Activated CD4-positive, alpha-beta T cell treated with anti-CD3 and anti-CD28 coated beads, Interleukin-2, amount 10 ng/mL, durations not matched to agents 24 days and 14 days (primary cell): ENCODE measurements at places on chromosomes 13 and 19. TPM values are rescaled to one million over a fixed set of nuclear protein-coding genes. Genes with fewer than 3 reads are reported as not detected.
A peak's percentile ranks its signal among the peaks of the same experiment; 100 is the strongest.

The SERPINE3 gene
- not detected in 2 replicates for total RNA-seq

The TNFSF9 gene
- 6.1 and 6.4 TPM in 2 replicates for total RNA-seq

The PLEKHG2 gene
- total RNA-seq: 42.0 and 46.1 TPM in 2 replicates

The RXFP2 gene
- total RNA-seq: not detected in 2 replicates

The B3GNT8 gene
- 0.37 and 0.83 TPM in 2 replicates for total RNA-seq

The LILRA5 gene
- total RNA-seq: not detected in 2 replicates

The ZNF576 gene
- 14.4 and 15.3 TPM in 2 replicates for total RNA-seq

The NLRP4 gene
- total RNA-seq: not detected in 2 replicates

The VSIG10L gene
- 7.1 and 7.2 TPM in 2 replicates for total RNA-seq

The ZNF628 gene
- 8.8 and 10.0 TPM in 2 replicates for total RNA-seq

The TRAPPC6A gene
- total RNA-seq: 24.7 and 28.5 TPM in 2 replicates

GRCh38 chr13:112885782-112886268 is 83.2 kb upstream of the MCF2L start:
- DNase-seq: no peak

- peak; percentile 34 for DNase-seq
Measured at GRCh38 chr19:33977756-33978685, 181.4 kb downstream of the KCTD15 start.

GRCh38 chr19:20313894-20314293 is 146.9 kb downstream of the ZNF486 start:
- DNase-seq: no peak

DNA sequence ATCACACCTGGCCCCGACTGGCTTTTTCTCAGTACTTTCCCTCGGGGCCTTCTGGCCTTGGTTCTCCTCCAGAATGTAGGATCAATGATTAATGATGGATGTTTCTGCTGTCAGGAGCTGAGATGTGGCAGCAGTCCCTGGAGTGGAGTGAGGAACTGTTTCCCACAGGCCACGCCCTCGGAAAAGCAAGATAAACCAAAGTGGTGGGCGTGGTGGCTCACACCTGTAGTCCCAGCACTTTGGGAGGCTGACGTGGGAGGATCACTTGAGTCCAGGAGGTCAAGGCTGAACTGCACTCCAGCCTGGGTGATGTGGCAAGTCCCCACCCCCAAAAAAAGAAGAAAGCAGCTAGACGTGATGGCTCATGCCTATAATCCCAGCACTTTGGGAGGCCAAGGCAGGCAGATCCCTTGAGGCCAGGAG is 7.1 kb upstream of the SHFL start:
- DNase-seq: no peak

GRCh38 chr19:9597027-9597426 is 12.7 kb upstream of the ZNF121 start:
- DNase-seq: no peak

- DNase-seq: no peak
Measured at GRCh38 chr13:35474496-35475211, 1.8 kb downstream of the MAB21L1 start.

GRCh38 chr13:38899571-38899970 is 91.1 kb downstream of the STOML3 start:
- no peak for DNase-seq

GRCh38 chr19:18017275-18018083 is 9.5 kb downstream of the ARRDC2 start:
- no peak for DNase-seq

- no peak for DNase-seq
Measured at GRCh38 chr13:98549728-98550317, 27.1 kb downstream of the STK24 start.

DNA sequence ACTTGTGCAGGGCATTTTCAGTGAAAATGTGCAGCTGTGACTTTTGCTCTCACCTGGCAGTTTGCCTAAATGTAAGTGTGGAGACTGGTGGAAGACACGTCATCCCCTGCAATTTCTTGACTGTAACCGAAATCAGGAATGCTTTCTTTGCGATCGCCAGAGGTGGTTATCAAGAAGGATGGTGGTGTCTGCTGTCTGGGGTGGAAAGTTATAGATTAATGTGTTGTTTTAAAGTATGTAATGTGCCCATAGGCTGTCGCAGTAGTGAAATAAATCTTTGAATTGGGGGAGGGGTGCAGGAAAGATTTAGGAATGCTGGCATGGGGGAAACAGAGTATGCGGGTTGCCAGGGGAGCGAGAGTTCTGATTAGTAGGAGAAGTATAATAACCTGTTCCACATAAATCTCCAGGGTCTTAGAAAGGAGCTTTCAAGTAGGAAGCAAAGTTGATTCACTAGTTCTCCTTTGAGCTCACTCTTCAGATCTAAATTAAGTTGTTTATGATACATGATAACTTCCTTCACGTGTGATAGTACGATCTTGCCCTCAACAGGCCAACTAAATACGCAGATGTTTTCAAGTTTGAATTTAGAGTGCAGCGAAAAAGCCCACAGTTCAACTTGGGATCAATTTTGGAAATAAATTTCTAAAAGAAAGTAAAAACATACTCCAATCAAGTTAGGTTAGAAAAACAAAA is 1520.0 kb upstream of the SLC10A2 start:
- no peak for DNase-seq

- DNase-seq: no peak
Measured at GRCh38 chr13:109998684-109999533, 212.5 kb upstream of the IRS2 start.

DNA sequence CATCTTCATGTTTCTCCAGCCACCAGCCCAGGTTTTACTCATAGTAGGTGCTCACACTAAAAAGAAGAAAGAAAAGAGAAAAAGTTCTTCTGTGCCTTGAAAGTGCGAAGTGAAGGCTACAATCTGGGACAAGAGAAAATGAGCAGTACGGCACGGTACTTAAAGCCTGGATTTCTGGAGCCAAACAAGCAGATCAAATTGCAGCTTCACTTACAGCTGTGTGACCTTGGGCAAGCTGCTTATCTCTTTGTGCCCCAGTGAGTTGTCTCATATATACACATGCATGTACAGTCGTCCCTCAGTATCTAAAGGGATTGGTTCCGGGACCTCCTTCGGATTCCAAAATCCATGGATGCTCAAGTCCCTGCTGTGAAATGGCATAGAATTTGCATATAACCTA is 41.8 kb downstream of the GSX1 start:
- no peak for DNase-seq

DNA sequence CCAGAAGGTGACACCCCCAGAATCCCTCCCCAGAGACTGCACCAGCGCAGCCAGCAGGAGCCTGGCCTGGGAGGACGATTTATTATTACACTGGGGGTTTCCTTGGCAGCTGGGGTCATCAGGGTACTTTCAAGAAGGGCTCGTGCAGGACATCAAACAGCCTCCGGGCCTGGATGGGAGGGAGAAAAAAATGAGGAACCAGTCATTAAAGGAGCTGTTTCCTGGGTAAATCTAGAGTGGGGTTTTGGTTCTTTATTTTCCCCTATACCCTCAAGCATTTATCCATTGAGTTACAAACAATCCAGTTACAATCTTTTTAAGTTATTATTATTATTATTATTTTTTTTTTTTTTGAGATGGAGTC is 3.1 kb downstream of the POLR1G start:
- no peak for DNase-seq

DNA sequence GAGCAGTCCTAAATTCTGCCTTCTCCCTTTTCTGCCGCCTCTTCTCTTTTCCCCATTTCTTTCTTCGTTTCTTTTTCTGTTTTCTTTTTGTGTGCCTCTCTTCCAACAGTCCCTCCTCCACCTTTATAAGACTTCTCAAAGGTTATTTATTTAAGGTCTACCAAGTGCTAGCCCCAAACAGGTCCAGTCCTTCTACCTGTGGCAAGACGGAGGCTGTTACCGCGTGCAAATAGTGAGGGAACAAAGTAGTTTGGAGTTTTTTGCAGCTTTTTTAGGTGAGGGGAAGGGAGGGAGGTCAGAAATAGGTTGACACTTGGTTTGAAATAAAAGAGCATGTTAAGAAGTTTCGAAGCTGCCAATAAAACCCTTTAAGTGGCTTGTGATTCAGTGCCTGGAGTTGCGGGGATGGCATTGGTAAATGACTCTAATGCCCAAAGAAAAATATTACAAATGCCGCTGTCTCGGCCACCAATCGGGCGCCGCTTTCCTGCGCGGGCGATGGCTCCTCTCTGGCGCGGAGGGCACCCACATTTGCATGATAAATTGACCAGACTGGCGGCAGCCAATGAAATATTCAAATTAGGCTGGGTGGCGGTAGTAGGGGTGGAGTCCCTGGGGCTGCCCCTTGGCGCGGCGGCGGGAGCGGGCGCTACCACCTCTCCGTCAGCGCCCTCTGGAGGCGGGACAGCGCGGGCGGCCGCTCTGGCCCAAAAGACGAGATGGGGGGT is 7.5 kb upstream of the TSHZ3 start:
- peak; percentile 87 for DNase-seq

- no peak for DNase-seq
Measured at GRCh38 chr19:7635670-7636069, 1.2 kb upstream of the STXBP2 start.
